ENCODE measurements at places on chromosomes 3 and 15.

DNA sequence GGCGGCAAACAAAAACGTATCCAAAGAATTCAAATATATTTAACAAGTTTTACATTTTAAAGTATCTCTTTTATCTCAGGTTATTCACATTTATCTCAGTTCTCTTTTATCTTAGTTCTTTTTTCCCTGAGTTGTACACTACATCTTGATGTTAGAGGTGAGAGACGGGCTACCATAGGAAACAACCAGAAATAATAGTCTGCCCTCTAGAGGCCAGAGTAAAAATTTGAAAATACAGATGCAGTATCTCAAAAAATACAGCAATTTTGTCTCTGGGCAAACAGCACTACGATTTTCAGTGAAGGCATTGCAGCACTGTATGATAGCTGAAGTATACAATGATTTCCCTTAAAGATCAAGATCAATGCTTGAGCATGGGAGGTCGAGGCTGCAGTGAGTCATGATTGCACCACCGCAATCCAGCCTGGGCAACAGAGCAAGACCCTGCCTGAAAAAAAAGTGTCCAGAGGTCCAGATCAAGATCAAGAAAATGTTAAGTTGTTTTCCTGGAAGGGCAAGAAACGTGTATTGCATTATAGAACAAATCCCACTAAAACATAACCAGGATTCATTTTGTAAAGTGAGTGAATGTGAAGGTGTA is 82.6 kb upstream of the ATP11B start:
- DNase-seq = no peak

- DNase-seq = no peak
These were observed 9.3 kb downstream of the PAK6 start for GRCh38 chr15:40248006-40248783.

GRCh38 chr3:138396752-138397410 is 37.5 kb upstream of the ESYT3 start:
- DNase-seq = no peak

DNA sequence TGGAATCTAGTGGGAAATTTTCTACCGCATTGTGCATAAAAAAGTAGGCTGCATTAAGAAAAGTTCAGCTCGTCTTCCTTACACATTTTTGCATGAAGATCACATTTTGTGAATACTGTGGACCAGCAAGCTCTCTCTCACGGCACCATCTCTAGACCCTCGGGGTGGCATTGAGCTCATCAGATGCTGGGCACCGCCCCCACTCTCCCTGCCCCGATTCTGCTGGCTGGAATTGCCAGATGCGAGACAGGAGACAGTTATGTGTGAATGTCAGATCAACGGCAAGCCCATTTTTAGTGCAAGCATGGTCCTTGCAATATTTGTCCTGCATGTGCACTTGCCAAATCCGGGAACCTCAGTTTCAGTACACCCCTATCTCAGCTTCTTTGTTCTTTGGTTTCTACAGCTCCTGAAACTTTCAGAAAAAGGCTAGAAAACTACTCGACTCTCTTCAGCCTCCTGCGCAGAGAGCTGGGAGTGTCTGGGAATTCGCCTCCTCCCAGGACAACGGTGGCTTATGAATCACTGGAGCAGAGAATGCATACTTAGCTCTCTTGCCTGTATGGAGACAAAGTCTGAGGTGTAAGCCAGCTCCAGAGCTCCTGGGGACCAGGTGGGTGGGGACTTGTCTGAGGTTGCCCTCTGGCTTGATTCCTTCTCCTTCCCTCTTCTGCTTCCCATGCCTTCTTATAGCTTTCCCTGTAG is 285.2 kb upstream of the ATP10A start:
- DNase-seq = no peak

DNA sequence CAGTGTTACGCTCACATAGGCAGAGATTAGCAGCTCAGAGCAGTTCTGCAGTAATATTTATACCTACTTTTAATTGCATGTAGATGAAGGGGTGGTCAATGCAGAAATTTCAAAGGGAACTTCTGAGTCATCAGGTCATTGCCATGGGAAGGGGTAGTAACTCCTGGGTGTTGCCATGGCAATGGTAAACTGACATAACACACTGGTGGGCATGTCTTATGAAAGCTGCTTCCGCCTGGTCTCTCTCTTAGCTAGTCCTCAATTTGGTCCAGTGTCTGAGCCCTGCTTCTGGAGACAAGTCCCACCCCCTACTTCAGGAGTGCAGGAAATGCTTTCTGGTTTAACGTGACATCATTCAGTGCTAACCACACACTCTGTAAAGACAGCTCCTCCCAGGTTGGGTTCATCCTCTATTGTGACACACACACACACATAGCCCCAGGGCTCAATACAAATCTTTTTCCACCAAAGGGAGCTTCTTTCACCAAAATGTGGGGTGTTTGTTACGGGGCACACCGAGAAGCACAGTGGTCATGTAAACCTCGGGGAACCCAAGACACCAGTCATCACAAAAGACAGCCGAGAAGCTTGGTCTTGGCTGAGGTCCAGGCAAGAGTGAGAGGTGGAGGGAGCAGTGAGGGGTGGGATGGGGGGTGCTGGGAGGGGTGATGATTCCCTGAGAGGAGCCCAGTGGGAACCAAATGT is 74.5 kb downstream of the TLE3 start:
- DNase-seq = peak; percentile 73

- no peak for DNase-seq
These were observed 30.3 kb upstream of the SEC13 start for GRCh38 chr3:10351013-10351735.

DNA sequence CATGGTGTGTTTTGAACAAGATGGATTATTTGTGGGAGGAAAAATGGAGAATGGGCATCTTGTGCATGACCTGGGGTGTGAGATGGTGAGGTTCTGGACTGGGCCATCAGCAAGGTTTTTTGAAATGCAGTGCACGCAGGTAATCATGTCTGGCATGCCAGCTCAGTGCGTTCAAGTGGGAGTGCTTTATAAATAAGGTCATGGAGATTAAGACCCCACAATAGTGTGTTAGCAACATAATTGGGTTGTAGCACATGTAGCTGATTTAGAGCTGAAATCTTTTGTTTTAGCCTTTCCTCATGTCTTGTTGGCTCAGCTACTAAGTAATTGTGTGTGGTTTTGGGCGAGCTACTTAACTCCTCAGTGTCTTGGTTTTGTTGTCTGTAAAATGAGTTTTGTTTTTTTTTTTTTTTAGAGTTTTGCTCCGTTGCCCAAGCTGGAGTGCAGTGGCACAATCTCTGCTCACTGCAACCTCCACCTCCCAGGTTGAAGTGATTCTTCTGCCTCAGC is 3.9 kb upstream of the CACNA1D start:
- no peak for DNase-seq

- DNase-seq = no peak
These were observed 115.0 kb downstream of the ISL2 start for GRCh38 chr15:76451540-76451939.

- no peak for DNase-seq
These were observed 119.1 kb downstream of the B3GALNT1 start for GRCh38 chr3:160986069-160986468.

DNA sequence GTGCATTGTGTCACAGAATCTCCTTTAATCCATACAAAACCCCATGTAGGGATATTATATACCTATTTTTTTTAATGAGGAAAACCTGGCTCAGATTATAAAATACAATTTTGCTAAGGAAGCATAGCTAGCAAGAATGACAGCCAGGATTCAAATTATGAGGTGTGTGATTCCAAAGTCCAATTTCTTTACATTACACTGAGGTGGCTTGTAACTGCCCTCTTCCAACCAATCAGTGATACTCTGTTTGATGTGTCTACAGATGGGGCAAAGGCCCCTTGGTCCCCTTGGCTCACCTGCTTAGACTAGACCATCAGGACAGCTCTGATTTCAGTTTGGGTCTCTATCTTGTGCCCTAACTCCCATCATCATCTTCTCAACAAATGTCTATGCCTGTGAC is 120.3 kb upstream of the ADAMTS9 start:
- no peak for DNase-seq

- DNase-seq = no peak
These were observed 619 bp downstream of the TTBK2 start for GRCh38 chr15:42919799-42920518.

- no peak for DNase-seq
These were observed 11.1 kb downstream of the ISLR start for GRCh38 chr15:74184582-74185091.

DNA sequence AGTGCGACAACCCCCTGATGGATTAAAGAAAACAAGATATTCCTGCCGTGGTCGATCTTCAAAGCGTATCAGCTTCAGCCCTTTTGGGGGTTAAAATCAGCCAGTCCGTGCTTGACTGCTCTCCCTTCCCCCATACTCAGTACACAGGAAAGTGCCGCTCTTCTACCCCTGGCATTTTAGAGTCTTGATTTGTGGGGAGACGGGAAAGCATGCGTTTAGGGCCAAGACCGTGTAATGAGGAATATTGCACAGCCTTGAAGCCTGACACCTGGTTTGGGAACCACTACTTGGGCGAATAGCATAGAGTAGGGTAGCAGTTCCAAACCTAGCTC is 540 bp upstream of the EDC3 start:
- no peak for DNase-seq

GRCh38 chr3:42012383-42012934 is 50.6 kb upstream of the ULK4 start:
- no peak for DNase-seq

- DNase-seq = no peak
These were observed 3.9 kb downstream of the XIRP1 start for GRCh38 chr3:39188271-39189149.

DNA sequence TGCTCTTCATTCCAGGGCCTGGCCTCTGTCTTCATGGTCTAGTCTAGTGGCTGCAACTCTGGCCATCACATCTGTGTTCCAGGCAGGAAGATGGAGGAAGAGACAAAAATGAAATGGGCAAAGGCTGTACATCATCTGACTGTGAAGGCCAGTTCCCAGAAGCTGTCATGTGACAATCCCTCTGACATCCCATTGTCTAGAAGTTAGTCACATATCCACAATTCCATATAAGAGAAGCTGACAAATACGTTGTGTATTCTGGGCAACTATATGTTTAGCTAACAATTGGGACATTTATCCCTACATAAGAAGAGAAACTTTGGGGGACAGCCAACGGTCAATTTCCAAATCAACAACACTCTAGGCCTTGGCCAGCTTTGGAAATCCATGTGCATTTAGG is 34.5 kb upstream of the C3orf70 start:
- no peak for DNase-seq

DNA sequence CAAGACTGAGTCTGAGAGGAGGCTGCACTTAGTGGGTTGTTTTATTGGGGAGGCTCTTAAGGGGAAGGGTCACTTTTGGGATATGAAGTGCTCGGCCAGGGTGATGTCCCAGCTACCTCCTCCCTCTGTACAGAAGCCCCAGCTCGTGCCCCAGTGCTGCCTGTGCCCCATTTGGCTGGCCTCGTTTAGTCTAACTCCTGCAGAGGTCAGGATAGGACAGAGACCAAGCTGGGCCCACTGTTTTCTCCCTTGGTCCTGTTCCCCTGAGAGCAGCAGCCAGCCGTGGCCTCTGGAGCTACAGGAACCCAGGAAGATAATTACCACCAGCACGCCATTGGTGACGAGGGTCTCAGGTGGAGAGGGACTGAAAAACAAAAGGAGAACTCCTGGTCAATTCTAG is 18.5 kb downstream of the PLA2G4E start:
- no peak for DNase-seq

GRCh38 chr15:86840996-86841395 is 761.3 kb downstream of the AGBL1 start:
- no peak for DNase-seq

GRCh38 chr15:67914537-67915460 is 75.0 kb upstream of the RNU6-1 start:
- no peak for DNase-seq

- peak; percentile 59 for DNase-seq
These were observed 36.9 kb downstream of the RFTN1 start for GRCh38 chr3:16476636-16477035.

DNA sequence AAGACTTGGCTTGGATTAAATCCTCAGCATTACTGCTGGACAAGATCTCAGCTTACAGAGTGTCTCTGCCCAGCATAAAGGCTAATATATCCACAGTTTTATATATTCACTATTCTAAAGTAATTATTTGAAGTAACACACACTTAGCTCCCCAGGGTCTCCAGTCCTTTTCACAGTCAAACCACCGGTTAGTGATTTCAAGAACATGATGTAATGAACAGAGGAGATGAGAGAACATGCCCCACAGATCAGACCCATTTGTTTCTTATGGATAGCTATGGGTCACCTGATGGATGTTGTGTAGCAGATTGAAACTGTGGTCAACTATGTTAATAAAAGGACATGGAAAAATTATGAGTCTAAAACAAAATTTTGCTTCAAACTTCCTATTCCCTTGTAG is 44.8 kb upstream of the MRPL3 start:
- DNase-seq = no peak

DNA sequence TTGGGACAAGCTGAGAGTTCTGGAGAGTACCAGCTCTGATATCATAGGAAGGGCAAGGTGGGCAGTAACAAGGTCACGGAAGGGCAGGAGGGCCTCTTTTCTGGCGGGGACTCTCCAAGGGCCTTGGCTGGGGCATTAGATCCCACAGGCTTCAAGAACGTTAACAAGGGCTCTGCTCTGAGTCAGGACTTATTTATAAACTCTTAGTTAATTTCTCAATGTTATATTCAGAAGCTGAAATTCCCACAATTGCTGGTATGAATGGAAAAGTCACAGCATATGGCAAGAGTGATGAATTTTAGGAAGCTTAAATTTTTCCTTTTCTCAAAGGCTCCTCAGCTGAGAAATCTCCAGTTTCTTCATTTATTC is 320.2 kb upstream of the TBC1D5 start:
- no peak for DNase-seq

- no peak for DNase-seq
These were observed 35.7 kb downstream of the ATG7 start for GRCh38 chr3:11307830-11308432.
